ENCODE measurements at places on chromosomes 7 and 10.
A peak's percentile ranks its signal among the peaks of the same experiment; 100 is the strongest.

DNA sequence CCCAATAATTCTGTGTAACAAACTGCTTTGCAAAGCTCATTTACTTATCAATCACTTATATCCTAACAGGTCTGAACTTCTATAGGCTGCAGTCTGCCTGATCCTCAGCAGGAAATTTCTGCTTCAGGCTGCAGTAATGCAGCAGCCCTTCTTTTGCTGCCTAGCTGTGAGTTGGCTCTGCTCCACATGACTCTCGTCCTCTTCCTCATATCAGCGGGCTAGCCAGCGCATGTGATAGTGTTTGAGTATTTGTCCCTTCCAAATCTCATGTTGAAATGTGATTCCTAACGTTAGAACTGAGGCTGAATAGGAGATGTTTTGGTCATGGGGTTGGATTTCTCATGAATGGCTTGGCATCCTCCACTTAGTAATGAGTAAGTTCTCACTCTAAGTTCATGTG, 387.8 kb downstream of the SEMA3D start:
- DNase-seq: no peak

GRCh38 chr10:70537398-70538194, 59.0 kb downstream of the PALD1 start:
- DNase-seq: peak; percentile 23

DNA sequence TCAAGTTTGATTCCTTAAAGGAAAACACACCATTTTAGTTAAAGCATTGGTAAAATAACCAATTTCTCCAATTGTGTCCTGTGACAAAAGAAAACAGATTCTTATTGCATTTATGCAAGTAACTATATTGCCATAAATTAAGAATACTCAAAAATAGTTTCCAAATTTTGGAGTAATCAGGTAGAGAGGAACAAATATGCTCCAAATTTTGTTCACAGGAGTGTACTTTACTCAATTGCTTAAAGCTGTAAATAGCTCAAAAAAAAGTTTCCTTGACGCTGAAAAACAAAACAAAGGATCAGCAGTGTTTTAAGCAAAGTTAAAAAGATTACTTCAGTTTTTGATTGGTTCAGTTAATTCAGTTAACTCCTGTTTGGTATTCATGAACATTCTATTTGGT, 52.2 kb upstream of the INHBA start:
- peak; percentile 24 for DNase-seq

DNA sequence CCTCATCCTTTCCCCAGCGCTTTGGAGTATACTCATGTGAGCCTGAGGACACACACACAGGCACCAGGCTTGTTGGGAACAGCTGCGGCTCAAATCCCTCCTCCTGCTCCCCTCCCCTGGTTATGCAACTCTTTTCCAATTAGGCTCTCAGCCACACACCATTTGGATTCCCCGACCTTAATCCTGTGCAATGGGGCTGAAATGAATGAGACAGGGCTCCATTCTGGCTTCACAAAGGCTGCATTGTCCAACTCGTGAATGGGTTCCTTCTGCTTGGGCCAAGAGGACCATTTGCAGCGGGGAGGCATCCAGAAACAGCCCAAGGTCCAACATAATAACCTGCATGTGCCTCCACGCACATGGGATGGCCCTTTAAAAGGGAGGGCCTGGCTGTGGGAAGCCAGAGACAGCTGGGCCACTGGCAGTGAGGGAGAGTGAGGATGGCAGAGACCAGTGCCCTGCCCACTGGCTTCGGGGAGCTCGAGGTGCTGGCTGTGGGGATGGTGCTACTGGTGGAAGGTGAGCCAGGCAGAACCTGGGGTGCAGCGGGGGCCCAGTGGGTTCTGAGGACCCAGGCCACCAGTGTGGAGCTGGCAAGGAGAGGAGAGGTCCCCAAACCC, at the start of gene RGR:
TSS of gene RGR (plus strand) at position 403 of the 620 bp plus-strand sequence. CDS start at position 441, 38 bp downstream.
- no peak for DNase-seq

DNA sequence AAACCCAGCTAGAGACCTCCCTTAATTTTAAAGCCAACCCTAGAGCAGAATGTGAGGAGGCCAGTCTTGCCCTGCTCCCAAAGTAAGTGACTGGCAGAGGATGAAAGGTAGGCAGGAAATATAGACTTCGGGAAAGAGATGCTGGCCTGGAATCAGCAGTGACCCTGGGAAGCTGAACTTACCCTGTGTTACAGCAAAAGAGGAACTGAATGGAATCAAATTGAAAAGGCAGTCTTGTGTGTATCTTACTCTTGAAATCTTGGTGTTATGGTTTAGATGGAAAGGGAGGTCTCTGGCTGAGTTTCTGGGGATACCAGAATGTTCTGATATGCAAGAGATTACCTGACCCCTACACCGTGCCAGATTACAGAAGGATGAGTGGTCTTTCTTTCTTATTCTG, 7.9 kb upstream of the CFAP43 start:
- DNase-seq: no peak

- peak; percentile 98 for DNase-seq
Observed at GRCh38 chr10:47406870-47407691, 23.0 kb upstream of the ZNF488 start.

- peak; percentile 82 for DNase-seq
Observed at GRCh38 chr7:16071246-16071857, 350.0 kb downstream of the CRPPA start.

- no peak for DNase-seq
Observed at GRCh38 chr7:101936611-101937231, 119.3 kb downstream of the CUX1 start.

GRCh38 chr10:43317422-43317821, 50.6 kb upstream of the RASGEF1A start:
- DNase-seq: no peak

- DNase-seq: no peak
Observed at GRCh38 chr10:132549371-132549770, 11.8 kb downstream of the INPP5A start.

All from ACHN (cell line).